Posterior cingulate gyrus (tissue), 11 donors: ENCODE measurements at places on chromosomes 2 and 18.

- DNase-seq, result no peak
These were observed 38.8 kb upstream of the BMP10 start for GRCh38 chr2:68909793-68910674.

DNA sequence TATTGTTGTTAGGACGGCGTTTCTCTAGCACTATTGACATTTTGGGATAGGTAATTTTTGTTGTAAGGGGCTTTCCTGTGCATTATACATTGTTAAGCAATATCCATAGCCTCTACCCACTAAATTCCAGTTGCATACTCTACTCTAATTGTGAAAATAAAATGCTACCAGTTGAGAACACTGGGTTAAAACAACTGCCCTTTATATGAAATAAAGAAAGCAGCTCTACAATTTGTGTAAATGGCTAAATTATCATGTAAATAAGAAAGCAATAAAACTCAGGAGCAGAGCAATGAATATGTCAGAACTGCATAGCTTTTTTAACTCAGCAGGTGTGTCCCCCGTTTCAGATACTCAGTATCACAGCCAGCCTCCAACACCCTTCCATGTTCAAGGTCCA, 812.7 kb upstream of the NRXN1 start:
- DNase-seq, result no peak

DNA sequence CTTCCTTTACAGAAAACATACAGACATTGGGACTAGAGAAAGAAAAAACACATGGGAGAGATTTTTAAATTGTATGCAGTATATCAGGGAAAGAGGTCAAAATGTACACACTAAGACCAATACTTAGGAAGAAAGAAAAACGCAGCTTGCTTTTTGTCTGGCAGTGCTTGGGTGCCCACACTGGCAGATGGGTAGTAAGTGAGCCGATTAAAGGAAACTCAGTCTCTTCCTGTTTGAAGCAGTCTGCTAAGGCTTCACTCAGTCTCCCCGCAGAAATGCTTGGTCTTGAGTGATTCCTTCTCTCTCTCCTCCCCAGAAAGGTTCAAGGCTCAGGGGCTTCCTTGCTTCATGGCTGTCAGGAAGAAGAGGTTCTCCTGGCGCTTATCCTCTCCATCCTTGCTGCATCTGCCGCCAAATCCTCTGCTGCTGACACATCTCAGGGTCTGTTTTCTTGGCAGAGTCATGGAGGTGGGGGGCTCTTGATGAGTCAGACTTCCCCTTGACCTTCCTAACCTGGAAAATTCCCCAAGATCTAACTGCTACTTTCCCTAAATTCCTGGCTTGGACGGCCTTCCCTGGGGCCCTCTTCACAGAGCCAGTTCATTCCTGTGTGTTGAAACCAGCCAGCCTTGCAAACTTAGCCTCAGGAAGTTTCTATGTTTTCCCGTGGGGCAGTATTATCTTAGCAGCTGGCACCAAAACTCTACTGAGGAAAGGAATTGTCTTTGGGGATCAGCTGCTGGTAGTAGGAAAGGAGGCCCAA, 10.5 kb upstream of the TMSB10 start:
- no peak for DNase-seq

GRCh38 chr2:217277646-217278398, 418.0 kb upstream of the TNP1 start:
- peak; percentile 17 for DNase-seq

GRCh38 chr2:112661656-112662305, 16.0 kb downstream of the SLC20A1 start:
- no peak for DNase-seq

- peak; percentile 62 for DNase-seq
These were observed 82.1 kb downstream of the HS1BP3 start for GRCh38 chr2:20568501-20569463.

DNA sequence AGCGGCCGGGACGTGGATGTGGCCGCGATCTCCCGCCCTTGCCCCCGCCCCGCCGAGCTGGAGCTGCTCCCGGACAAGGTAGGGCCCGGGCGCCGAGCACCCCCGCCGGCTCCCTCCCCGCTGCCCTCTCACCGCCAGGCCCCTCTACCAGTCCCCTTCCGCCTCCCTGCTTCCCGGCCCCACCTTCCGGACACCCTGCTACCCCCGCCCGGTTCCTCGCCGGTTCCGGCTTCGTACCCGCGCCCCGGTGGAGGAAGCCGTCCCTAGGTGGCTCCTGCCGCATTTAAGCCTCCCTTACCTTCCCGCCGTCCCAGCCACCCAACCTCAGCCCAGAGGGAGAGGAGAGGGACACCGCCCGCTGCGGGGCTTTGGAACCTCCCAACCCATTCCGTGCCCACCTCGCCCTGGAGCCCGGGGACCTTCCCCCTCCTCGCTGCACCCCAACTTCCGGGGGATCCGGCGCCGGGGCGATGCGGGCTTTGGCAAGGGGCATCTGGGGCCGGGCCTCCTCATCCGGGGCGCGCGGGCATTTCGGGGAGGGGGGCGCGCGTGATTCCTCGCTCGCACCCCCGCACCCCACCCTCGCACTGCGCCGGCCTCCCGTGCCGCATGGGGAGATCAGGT, 475 bp downstream of the B3GNT2 start:
- peak; percentile 81 for DNase-seq
